Thymus (tissue), 14 donors: ENCODE measurements at places on chromosomes 3 and 15. TPM values are rescaled to one million over a fixed set of nuclear protein-coding genes. Genes with fewer than 3 reads are reported as not detected.

NR2F2 gene
- 11.9 TPM for polyA plus RNA-seq

ABI3BP gene
- polyA plus RNA-seq: 5.7 TPM

SEMA7A gene
- 12.3 TPM for polyA plus RNA-seq

FGD5 gene
- 2.9 TPM for polyA plus RNA-seq

COL8A1 gene
- 5.9 TPM for polyA plus RNA-seq

FOXB1 gene
- polyA plus RNA-seq: 0.16 TPM
